CD4-positive, alpha-beta T cell treated with Interleukin-15 for 1 hour (primary cell): ENCODE measurements at places on chromosomes 2 and 18.
A peak's percentile ranks its signal among the peaks of the same experiment; 100 is the strongest.

DNA sequence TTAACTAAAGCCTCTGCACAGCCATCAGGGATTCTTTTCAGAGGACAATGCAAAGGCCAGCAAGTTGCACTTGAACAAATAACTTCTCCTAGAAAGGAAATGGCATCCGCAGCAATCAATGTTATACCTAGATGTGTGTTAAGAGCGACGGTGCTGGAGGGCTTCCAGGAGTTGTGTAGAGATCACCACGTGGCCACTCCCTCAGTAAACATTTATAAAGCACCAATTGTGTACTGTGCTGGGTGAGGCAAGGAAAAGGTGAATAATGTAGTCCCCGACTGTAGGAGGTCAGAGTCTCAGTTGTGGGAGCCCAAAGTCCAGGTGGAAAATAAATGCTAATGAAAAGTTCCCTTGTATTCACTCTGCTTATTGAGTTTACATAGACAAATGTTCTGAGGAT, 135.0 kb downstream of the ALK start:
- DNase-seq, result no peak

DNA sequence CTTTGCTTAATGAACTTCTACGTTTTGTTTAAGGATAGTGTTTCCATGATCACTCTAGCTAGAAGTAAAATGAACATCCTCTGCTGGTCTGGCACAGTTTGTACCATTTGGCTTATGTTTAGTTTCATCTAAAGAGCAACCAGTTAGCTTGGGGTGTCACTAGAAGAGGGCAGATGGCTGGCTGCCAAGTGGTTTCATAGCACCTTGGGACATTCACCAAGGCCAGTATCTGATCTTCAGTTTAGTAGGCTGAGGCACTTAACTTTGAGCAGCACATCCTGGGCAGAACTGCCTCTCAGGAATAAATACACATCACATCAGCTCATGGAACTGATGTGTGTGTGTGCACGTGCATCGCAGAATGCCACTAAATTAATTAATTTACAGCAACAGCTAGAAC, 68.4 kb downstream of the NXPH2 start:
- no peak for DNase-seq

GRCh38 chr18:13934676-13935075, 19.3 kb upstream of the MC2R start:
- no peak for DNase-seq

GRCh38 chr2:232697059-232697806, at the start of gene GIGYF2:
TSS of gene GIGYF2 (plus strand) at chr2:232697331. CDS start at chr2:232735198, 37,867 bp downstream.
- DNase-seq, result peak; percentile 93

GRCh38 chr2:160207271-160207670, 7.2 kb upstream of the ITGB6 start:
- DNase-seq, result no peak

- no peak for DNase-seq
Measured at GRCh38 chr18:55868909-55869308, 280.9 kb upstream of the TCF4 start.

- no peak for DNase-seq
Measured at GRCh38 chr2:84811839-84812431, 68.9 kb downstream of the TRABD2A start.

DNA sequence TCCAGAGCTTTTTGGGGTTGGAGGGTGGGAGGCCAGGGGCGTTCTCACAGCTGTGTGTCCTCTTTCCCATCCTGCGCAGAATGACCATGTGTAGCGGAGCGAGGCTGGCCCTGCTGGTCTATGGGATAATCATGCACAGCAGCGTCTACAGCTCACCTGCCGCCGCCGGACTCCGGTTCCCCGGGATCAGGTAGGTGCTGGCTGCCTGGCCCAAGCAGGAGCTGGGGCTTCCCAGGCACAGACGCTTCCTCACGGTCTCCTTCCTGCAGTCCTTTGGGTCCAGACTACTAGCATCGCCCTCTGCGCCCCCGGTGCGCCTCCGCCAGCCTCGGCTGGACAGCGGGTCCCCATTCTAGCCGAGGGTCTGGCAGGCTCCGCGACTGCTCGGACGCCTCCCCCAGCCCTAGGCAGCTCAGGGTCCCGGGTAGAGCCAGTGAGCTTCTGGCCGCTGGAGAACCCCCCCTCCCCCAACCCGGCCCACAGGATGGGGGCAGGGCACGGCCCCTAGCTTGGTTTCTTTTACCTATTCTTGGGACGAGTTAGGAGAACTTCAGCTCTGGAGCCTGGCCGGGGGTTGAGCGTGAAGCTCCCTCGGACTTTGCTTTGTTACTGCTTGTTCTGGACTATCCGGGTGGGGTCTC, 756 bp downstream of the ADCYAP1 start:
- DNase-seq, result no peak

- no peak for DNase-seq
Measured at GRCh38 chr2:219354582-219354981, 22.0 kb upstream of the RESP18 start.

DNA sequence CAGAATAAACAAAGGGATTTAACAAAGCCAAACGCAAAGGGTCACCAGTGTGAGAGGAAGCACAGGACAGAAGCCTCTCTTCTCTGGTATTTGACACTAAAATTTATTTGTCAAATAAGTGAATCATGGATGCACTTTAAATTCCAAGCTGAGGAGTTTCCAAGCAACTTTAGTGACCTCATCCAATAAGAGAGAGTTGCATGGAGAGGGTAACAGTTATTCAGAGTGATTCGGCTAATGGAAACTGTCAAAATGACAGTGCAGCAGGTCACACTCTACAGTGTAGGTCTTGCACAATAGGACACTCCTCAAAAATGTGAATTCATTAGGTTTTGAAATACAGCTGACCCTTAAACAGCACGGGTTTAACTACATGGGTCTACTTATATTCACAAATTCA, 103.9 kb upstream of the ACVR1C start:
- no peak for DNase-seq

DNA sequence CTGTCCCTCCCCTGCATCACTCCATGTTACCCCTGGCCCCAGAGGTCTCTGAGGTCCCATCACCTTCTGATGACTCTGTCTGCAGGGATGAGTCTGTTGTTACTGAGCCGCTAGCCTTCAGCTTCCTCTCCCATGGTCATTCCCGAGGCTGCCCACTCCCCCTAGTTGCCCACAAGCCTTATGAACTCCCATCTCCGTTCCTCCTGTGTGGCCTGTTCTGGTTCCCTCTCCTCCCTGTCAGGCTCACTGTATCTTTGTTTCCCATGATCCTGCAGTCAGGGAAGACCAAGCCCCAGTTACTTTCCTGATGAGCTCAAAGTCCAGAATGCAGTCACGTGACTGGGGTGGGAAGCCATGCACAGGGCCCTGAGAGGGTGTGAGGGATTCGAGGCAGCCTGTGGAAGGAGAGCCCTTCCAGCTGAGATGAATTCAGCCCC, 39.5 kb downstream of the INPP4A start:
- no peak for DNase-seq

GRCh38 chr18:79695269-79695668, 15.7 kb downstream of the CTDP1 start:
- no peak for DNase-seq

DNA sequence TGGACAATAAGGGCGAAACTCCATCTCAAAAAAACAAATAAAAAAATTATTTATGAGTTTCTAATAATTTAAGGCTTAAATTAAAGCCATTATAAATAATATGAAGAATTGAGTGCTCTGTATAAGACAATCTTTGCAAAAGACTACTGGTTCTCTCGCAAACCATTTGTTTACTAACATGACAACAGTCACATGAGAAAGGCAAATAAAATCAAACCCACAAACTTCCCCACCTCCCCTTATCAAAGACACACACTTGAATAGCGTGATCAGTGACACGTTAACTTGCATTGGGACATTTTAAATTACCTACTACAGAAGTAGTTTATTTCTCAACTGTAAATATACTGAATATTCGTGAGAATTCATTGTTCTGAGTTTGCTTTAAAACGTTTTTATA, 21.1 kb downstream of the RAB1A start:
- no peak for DNase-seq

- no peak for DNase-seq
Measured at GRCh38 chr2:47112665-47113435, 42.3 kb downstream of the STPG4 start.

DNA sequence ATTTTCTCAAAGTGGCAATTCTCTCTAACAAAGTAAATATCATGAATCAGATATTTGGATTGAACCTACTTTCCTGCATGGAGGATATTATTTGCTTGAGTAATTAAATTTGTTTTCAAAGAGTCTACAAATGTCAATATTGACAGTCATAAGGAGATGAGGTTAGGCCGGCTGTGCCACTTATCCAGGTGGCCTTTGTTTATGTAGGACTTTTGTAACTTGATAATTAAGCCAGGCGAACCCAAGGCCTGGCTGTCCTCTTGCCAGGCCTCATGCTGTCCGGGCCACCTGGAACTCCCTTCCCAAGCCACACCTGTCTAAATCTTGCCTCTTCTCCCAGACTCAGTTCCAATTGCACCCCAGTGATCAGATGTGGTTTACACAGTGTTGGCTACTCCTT, 255.2 kb downstream of the ACKR3 start:
- no peak for DNase-seq

- DNase-seq, result no peak
Measured at GRCh38 chr2:163347982-163348856, 387.6 kb downstream of the FIGN start.

DNA sequence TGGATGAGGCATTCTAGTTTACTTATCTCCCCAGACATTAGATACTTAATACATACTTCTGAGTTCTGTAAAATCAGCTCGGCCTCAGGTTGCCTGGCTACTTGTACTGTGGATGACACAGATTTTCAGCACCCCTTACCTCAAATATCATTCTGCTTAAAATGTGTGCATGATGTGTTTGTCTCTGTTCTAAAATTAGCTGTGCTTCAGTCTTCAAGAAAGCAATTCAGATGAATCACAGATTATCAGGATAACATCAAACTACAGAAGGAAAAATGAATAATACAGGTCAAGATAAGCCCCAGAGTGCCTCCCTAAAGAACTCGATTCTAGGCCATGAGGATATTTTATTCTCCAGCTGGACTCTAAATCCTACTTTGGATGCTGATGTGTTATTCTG, 21.3 kb upstream of the MAPRE2 start:
- DNase-seq, result no peak

DNA sequence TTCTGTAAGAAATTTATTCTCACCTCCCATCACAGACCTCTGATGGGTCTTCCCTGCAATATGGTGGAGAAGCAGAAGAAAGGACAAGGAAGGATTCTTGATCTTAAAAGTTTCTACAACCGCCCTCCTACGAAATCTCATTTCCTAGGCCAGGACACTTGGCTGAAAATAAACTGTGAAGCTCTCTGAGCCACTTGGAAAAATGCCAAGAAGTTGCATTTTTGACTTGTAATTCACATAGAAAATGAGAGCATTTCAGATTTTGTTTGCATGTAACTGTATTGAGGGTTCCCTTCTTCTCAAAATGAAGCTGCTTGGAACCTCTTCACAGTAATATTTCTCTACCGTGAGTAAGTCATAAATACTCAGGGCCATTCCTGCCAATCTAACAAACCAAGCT, 458.3 kb upstream of the SLC14A2 start:
- DNase-seq, result no peak

DNA sequence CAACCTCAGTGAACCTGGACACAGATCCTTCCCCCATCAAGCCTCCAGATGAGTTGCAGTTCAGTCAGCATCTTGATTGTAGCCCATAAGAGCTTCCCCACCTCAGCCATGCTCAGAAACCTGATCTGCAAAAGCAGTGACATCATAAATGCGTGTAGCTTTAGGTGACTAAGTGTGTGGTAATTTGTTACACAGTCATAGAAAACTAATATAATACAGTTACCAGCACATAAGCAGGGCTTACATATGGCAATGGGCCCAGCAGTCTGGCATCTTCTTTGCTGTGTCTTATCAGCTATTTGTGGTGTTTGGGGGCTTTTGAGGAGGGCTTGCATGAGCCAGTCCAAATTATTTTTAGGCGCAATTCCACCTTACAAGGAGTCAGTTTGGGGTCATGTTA, 807.0 kb downstream of the SLC4A3 start:
- DNase-seq, result no peak

DNA sequence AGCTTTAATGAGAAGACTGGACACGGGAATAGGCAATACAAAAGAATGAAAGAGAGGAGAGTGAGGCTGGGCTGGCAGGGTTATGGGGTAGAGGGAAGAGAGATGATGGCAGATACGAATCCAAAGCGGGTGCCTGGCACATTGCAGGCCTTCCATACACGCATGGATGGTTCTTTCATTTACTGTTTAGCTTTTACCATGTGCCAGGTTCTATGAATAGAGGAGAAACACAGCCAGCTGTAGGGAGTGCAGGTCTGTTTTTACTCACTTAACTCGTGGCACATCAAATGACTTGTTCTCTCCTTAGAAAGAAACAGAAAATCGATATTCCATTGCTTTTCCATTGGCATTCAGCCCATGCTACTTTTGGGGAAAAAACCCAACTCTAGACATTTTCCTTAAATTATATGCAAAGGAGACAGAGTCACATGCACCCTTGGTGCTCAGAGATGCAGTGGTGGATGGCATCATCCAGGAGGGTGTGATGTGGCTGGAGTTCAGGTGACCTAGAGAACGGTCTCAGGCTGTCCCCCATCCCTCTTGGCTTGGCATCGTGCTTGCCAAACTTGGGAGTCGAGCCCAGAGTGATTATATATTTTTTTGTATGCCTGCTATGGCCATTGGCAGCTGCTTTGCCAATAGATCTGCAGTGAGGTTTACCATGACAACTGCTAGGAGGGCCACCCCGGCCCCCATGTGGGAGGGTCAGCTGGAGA, 6.2 kb downstream of the LTBP1 start:
- no peak for DNase-seq

DNA sequence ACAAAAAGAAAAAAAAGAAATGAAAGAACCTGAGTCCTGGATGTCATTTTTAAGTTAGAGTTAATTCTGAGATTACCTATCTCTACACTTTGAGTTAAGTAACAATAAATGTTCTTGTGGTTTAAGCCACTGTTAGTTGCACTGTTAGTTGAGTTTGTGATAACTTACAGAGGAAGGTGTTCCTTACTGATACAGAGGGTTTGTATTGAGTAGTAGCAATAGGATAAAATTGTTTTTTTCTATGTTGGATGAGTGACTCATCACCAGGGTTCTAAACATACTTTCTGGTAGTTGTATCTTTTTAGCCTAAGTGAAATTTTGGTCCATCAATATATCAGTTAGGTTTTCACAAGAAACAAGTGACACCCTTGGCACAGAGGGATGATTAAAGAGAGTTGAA, 4.0 kb upstream of the LCLAT1 start:
- DNase-seq, result no peak

GRCh38 chr2:72754628-72755320, 71.1 kb downstream of the EXOC6B start:
- no peak for DNase-seq

GRCh38 chr2:21657445-21657844, 533.7 kb downstream of the TDRD15 start:
- DNase-seq, result no peak

DNA sequence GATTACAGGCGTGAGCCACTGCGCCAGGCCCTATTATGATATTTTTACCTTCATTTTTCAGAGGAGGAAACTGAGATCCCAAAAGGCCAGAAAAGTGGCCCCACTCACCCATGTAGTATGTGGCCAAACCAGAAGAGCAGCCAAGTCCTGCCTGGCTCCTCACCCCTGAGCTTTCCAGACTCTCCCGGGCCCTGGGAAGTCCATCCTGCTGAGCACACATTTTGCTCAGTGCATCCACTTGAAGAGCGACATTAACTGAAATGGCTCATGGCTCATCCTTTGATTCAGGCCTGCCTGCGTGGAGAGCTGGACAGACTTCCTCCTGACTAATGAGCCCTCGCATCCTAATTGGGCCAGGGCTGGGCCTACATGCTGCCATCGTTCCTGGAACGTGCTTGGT, 9.5 kb upstream of the NGEF start:
- DNase-seq, result no peak

GRCh38 chr2:176388861-176389260, 119.6 kb downstream of the MTX2 start:
- no peak for DNase-seq

- DNase-seq, result no peak
Measured at GRCh38 chr2:111029181-111029927, 91.4 kb upstream of the BCL2L11 start.
